ENCODE measurements at places on chromosomes 7 and 10. TPM values are rescaled to one million over a fixed set of nuclear protein-coding genes. Genes with fewer than 3 reads are reported as not detected.

DNA sequence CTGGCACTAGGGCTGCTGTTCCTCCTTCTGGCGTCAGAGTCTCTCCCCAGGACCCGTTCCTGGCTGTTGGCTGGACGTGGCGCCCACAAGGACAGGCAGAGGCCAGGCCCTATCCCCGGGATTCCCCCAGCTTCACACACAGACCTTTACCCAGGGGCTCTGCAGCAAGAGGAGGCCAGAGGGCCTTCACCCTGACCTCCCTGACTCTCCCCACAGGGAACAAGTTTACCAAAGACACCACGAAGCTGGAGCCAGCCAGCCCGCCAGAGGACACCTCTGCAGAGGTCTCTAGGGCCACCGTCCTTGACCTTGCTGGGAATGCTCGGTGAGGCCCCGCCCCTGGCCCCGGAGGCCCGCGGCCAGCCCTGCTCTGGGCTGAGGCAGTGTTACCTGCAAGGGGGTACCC, 82.2 kb downstream of the GTF2IRD1 start:
- H3K27me3 ChIP-seq = no peaks in the 10 kb centered on the region
- H3K4me1 ChIP-seq = peaks cover 2% of the 10 kb centered on the region
- no peak overlapping the region for H3K27ac ChIP-seq
- no peak for DNase-seq
- H3K36me3 ChIP-seq = no peaks in the 10 kb centered on the region
- no peak overlapping the region for H3K4me3 ChIP-seq

DNA sequence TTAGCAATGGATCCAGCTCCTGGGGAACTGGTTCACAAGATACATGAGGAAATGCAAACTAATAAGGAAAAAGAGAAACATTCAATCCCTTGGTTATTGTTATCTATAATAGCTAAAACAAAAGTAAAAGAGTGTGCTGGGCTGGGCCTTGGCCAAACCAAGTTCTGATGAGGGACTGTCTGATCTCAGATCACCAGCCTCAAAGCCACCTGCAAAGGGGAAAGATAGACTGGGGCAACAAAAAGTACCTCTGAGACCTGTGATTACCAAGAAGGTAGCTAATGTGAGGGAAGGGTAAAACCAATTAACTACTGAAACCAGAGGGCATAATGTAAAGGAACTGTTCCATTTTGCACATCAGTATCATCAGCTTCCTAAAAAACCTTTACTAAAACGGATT, 51.2 kb downstream of the HTR7 start:
- H3K36me3 ChIP-seq = no peaks in the 10 kb centered on the region
- no peak overlapping the region for H3K27ac ChIP-seq
- DNase-seq = no peak
- peaks cover 46% of the 10 kb centered on the region for H3K27me3 ChIP-seq
- H3K4me1 ChIP-seq = no peaks in the 10 kb centered on the region
- no peak overlapping the region for H3K4me3 ChIP-seq

GRCh38 chr7:13508586-13508985, 480.9 kb downstream of the ETV1 start:
- H3K36me3 ChIP-seq = no peaks in the 10 kb centered on the region
- H3K4me1 ChIP-seq = no peaks in the 10 kb centered on the region
- DNase-seq = no peak
- H3K4me3 ChIP-seq = no peak overlapping the region

- peaks cover 3% of the 10 kb centered on the region for H3K4me1 ChIP-seq
- no peaks in the 10 kb centered on the region for H3K27me3 ChIP-seq
- H3K4me3 ChIP-seq = no peak overlapping the region
- no peak overlapping the region for H3K27ac ChIP-seq
- H3K36me3 ChIP-seq = no peaks in the 10 kb centered on the region
- no peak for DNase-seq
These were observed 93.1 kb downstream of the AUTS2 start for GRCh38 chr7:69691327-69691726.

GRCh38 chr7:80726666-80727065, 88.2 kb downstream of the CD36 start:
- no peaks in the 10 kb centered on the region for H3K4me1 ChIP-seq
- no peak overlapping the region for H3K27ac ChIP-seq
- H3K4me3 ChIP-seq = no peak overlapping the region
- no peaks in the 10 kb centered on the region for H3K36me3 ChIP-seq
- no peak for DNase-seq
- H3K27me3 ChIP-seq = no peaks in the 10 kb centered on the region

- no peak overlapping the region for H3K4me3 ChIP-seq
- H3K27me3 ChIP-seq = peaks cover 66% of the 10 kb centered on the region
- no peaks in the 10 kb centered on the region for H3K36me3 ChIP-seq
These were observed 2.6 kb upstream of the EGFR start for GRCh38 chr7:55016061-55016745.

GRCh38 chr10:10421071-10421470, 596.6 kb upstream of the CELF2 start:
- no peak for DNase-seq
- H3K4me3 ChIP-seq = no peak overlapping the region
- no peaks in the 10 kb centered on the region for H3K27me3 ChIP-seq
- H3K4me1 ChIP-seq = no peaks in the 10 kb centered on the region

DNA sequence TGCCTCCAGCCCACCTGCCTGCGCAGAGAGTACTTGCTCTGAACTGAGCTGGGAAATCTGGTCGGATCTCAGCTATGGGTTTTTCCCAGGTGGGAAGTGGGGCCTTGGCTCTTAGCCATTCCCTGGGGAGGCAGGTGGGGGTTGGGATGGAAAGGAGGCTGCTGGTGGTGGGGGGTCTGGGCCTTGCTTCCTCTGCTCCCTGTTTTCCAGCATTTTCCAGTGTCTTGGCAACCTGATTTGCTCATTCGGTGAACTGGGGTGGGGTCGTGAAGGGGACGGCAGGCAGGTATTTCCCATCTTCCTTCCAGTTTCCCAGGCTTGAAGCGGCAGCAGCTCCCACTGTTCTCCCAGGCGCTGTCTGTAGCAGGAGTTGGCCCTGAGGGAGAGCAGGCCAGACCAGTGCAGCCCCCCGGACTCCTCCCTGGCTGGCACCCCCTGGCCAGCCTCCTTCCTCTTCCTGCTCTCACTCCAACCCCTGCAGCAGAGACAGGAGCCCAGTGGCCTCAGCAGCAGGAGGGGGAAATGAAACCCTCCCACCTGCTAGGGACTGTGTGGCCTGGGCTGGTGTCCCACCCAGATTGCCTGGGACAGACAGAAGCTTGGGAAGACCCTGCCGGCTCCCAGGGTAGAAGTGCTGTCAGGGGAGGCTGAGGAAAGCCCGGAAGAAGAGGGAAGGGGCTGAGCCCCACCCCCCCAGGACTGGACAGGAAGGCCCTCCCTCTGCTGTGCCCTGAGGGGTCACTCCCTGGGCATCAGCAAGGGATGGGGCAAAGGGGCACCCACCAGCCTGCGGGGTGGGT, 6.6 kb downstream of the TRIM8 start:
- peaks cover 2% of the 10 kb centered on the region for H3K36me3 ChIP-seq
- peak overlapping the region; percentile 99 for H3K27ac ChIP-seq
- peaks cover 62% of the 10 kb centered on the region for H3K4me1 ChIP-seq
- peak overlapping the region; percentile 62 for H3K4me3 ChIP-seq

GRCh38 chr10:45444976-45445898, 71.2 kb downstream of the ALOX5 start:
- H3K4me1 ChIP-seq = peaks cover 2% of the 10 kb centered on the region
- H3K4me3 ChIP-seq = no peak overlapping the region
- no peaks in the 10 kb centered on the region for H3K36me3 ChIP-seq
- no peaks in the 10 kb centered on the region for H3K27me3 ChIP-seq
- no peak for DNase-seq

GRCh38 chr7:41817386-41817785, 114.5 kb upstream of the INHBA start:
- no peaks in the 10 kb centered on the region for H3K27me3 ChIP-seq
- no peak for DNase-seq
- H3K36me3 ChIP-seq = peaks cover 2% of the 10 kb centered on the region
- no peak overlapping the region for H3K4me3 ChIP-seq
- no peak overlapping the region for H3K27ac ChIP-seq
- H3K4me1 ChIP-seq = no peaks in the 10 kb centered on the region

WNT16 gene
- total RNA-seq = not detected

ZNF3 gene
- 45.2 TPM for total RNA-seq

SLC18A3 gene
- not detected for total RNA-seq
